Cardiac muscle cell (in vitro differentiated cells and primary cell): ENCODE measurements at places on chromosomes 1 and 21. TPM values are rescaled to one million over a fixed set of nuclear protein-coding genes. Genes with fewer than 3 reads are reported as not detected.

The RHCE gene
- 1.8 and 2.1 TPM in 2 replicates for total RNA-seq

The ARL8A gene
- 42.1 and 42.5 TPM in 2 replicates for total RNA-seq

The ENSA gene
- 65.9 and 158 TPM in 2 replicates for total RNA-seq

The RNU1-3 gene
- total RNA-seq = under 0.01 TPM in 2 replicates

The SLC37A1 gene
- 5.3 and 8.4 TPM in 2 replicates for total RNA-seq

The ADORA1 gene
- total RNA-seq = 8.5 and 14.9 TPM in 2 replicates

The TP73 gene
- not detected in 2 replicates for total RNA-seq

The HSPA6 gene
- total RNA-seq = 0.56 TPM in 1 of 2 replicates, not detected in the other

- DNase-seq = no peak
Observed at GRCh38 chr21:36792505-36792967, 93.6 kb downstream of the SIM2 start.

DNA sequence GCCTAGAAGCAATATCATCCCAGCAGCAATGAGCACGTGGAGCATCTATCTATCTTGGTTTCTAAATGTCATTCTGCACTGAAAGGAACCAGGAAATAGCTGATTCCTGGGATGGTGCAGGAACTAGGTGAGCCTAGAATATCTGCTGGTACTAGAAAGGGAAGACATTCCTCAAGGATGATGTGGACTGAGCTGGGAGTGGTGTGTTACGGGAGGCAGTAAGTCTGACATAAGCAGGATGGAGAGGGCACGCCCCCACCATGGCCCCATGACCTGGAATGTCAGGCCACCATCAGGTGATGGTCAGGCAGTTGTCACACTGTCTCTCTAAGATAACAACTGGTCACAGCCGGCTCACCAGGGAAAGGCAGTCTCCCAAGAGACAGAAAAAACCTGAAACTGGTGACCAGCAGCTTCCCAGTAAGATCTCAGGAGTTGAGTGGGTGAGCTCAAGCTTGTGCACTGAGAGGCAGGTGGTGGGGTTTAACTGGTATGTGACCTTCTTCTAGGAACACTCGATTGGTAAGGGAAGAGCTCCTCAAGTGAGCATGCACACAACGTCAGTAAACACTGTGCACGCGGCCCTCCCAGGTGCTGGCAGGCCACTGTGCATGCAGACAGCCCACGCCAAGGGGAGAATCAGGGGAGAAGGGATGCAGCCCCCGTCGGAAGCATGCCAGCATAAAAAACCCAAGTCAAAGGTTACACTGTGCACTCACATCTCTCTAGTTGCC is 148.7 kb downstream of the ADSS2 start:
- DNase-seq = no peak

DNA sequence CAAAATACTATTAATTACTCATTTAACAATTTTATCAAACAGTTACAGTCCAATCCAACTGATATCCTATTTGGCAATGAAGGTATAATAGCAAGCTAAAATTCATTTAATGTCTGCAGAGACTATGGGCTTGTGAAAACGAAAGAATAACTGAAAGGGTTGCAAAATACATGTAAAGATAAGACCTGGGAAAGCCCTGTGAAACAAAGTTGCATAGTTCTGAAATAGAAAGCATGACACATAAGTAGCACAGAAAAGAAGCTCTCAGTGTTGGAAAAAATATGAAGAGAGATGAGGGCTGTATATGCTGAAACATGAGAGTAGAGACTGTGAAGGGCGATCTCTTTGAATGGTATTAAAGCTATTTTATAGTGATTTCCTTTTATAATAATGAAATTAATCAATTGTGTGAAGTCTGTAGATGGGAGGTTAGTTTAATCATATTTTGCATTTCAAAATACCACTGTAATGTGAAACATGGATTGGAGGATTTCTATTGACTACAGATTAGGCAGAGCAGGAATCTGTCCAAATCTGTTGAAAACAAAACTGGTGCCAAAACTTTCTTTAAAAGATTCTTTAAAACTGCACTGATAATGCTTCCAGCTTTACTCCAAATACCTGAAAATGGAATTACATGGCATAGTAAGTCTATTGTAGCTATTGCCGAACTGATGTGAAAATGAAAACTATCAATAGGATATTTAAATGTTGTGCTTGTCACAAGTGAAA is 1518.9 kb upstream of the B3GALT2 start:
- no peak for DNase-seq

GRCh38 chr1:236417336-236417735 is 23.2 kb downstream of the EDARADD start:
- DNase-seq = no peak

DNA sequence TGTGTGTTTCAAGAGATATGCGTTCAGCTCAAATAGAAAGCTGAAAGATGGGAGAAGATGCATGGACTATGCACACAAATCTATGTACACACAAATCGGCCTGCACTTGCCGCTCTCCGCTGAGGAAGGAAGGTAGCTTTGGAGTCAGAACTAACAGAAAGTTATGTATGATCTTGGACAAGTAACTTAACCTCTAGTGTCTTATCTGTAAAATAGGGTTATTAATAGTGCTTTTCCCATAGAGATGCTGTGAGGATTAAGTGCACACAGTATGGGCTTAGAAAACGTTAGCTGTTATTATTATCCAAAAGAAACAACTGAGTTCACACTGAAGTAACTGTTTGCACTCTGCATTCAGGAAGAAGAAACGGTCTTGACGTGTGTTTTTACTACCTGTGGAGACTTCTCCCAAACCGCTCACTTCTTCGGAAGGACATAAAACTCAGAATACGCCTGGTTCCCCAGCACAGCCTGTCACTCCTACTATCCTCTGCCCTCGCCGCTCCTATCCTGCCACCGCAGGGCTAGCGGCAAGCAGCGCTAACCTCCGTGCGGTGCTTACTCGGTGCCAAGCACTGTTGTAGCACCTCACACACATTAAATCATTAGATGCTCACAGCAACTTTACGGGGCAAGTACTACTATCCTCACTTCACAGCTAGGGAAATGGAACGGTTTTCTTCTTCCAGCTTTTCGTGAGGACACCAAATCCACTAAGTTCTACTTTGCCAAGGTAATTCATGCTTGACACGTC is 1.3 kb downstream of the TGFBR3 start:
- DNase-seq = peak; percentile 29

DNA sequence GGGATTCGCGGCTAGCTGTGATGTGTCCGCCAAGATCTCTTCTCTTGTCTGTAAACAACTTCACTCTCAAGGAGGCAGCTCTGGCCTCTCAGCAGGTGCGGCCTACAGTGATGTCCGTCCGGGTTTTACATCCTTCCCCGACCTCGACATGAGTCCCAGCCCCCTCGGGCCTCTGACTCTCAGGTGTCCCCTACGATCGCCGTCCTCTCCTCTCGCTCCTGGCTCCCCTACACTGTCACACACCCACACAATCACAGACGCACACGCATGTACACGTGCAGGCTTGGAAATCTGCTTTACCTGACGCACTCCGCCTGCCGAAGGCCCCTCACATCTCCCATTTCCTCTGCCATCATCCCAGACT is 797 bp upstream of the RSPH1 start:
- DNase-seq = peak; percentile 37

DNA sequence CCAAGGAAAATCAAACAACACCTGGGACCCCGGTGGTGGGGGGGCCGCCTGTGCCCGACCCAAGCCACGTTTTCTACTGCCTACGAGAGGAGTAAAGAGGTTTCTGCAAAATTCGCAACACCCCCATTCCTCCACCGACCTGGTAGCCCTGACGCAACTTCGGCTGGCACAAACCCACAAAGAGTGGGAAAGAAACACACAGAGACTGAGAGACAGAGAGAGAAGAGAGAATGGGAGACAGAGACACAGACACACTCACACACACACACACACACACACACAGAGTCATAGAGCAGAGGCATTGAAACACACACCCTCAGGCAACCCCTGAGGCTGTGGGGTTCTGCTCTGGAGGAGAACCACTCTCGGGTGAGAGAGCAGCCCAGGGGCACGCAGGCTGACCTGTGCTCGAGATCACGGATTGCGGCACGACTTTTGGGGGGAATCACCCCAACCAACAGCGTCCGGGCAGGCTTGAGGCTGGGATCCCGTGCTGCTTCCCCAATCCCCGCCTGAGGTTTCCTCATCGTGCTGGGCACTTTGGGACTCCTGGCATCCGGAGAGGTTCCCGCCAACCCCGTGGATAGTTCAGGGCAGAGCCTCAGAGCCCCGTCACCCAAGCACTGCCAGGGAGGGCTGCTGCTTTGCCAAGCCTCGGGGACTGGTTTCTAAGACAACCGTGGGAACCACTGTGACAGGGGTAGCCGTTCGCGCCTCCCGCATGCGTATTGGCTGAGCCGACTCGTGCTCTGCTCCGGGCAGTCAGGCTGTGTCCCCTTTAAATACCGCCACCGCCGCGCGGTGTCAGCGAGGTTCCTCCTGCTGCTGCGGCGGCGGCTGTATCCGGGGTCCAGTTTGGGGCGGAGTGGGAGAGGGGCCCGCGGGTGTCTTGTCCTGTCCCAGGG is 682.4 kb upstream of the TPTE start:
- no peak for DNase-seq

GRCh38 chr1:121587777-121588176 is 403.0 kb downstream of the SRGAP2C start:
- DNase-seq = no peak

DNA sequence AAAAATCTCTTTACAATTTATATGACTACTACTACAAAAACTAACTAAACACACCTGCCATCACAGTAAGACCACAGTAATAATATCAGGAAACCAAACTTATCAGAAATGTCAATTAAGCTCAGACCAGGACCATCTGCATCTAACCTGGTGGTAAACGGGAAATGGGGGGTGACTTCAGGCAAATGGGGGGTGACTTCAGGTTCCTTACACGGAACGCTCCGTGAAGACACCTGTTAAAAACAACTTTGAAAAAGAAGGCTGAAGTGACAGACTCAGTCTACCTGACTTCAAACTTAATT is 15.8 kb downstream of the PRDM15 start:
- no peak for DNase-seq

- DNase-seq = no peak
Observed at GRCh38 chr1:210571356-210572284, 242.9 kb downstream of the HHAT start.

DNA sequence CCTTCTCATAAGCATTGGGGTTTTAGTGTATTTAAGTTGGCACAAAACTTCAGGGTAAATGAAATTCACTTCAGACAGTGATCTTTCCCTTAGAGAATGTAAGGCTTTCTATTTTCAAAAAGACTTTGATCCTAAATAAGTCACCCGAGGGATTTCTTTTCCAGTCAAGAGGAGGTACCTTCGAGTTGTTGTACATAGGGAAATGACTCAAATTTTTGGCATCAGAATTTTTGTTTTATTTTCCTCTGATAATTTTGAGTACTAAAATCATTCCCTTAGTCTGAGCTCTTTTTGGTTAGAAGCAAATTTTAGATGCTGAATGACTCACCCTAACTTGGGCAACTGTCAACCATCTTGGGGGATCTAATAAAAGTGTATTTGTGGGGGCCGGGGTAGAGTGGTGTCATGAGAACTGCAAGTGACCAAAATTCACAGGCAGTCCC is 193.9 kb downstream of the DHRS3 start:
- no peak for DNase-seq

- DNase-seq = no peak
Observed at GRCh38 chr1:246629030-246629429, 62.8 kb downstream of the CNST start.
